ENCODE measurements at places on chromosomes 6 and 20.

GRCh38 chr6:16324606-16325225 is 86.3 kb downstream of the GMPR start:
- no peak for DNase-seq

- no peak for DNase-seq
Measured at GRCh38 chr6:25384967-25385366, 105.8 kb downstream of the CARMIL1 start.

DNA sequence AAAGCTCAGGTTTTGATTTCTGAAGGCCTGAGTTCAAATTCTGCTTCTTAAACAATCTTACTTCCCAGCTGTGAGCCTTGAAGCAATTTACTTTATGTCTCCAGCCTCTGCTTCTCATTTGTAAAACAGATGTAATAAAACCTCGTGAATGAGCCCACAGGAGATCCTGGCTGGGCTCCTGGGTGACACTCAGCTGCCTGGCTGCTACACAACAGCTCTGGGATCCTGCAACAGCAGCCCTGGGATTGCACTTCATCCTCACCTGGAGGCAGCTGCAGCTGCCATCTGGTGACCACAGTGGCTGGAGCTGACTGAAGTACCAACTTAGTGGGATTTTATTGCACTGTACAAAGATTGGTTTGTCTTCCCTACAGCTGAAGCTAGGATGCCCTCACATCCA is 98.6 kb downstream of the NDUFAF5 start:
- DNase-seq, result no peak

DNA sequence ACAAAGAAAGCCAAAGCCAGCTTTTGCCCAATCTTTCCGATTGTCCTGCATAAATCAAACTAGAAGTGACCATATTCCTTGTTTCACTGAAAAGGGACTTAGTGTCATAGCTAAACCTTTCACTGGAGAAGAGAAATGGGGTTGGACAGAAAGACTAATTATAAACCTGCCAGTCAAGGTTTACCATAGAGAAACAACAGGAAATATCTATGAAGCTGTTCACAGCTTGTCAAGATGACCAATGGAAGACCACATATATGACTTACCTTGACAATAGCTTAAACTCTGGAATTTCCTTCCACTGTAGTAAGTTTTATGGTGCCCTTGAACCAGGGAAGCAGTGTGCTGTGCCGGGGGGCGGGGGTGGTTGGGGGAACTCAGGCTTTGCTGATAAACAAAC is 107.7 kb upstream of the PHACTR1 start:
- DNase-seq, result no peak

GRCh38 chr20:33594743-33595142 is 67.4 kb upstream of the C20orf144 start:
- no peak for DNase-seq

- no peak for DNase-seq
Measured at GRCh38 chr20:36991703-36992102, 40.2 kb upstream of the SAMHD1 start.

GRCh38 chr20:1241456-1241855 is 15.6 kb downstream of the RAD21L1 start:
- no peak for DNase-seq

GRCh38 chr20:63042448-63043071 is 35.8 kb upstream of the BHLHE23 start:
- no peak for DNase-seq

GRCh38 chr6:63426844-63427243 is 107.1 kb upstream of the LGSN start:
- no peak for DNase-seq

DNA sequence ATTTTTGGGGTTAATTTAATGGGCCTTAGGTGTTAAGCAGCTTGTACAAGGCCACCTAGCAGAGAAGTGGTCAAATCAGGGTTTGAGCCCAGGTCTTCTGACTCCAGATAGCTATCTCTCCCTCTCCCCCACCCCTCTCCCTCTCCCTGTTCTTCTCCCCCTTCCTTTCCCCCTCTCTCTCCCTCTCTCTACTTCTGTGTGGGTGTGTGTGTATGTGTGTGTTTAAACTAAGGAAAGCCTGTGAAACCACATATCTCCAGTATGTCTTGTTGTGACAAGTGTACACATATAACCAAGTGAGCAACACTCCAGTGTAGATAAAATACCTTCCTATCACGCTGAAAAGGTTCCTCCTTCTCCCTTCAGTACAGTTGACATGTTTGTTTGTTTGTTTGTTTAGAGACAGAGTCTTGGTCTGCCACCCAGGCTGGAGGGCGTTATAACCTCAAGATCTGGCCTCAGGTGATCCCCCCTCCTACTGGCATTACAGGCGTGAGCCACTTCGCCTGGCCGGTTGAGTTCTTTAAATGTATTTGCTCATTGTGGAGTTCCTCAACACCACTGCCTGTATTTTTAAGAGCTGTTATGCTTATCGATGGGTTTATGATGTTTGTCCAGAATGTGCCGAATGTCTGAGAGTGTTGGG is 140.4 kb downstream of the JARID2 start:
- DNase-seq, result no peak

- no peak for DNase-seq
Measured at GRCh38 chr20:59033616-59034165, 1.6 kb upstream of the ATP5F1E start.

DNA sequence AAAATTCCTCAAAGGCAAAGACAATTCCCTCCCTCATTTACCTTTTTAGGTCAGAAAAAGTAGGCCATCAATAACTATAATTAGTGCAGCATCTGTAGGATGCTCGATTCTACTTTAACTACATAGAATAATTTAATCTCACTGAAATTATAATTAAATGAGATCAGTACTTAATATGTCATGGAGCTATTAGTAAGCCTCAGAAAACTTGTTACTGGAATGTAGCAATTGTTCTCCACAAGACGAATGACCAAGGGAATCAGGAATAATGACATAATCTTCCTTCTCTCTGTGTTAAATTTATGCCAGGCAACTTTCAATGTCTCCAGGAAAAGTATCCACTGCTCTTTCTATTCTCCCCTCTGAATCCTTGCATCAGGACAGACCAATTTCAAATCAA is 34.1 kb downstream of the SESN1 start:
- no peak for DNase-seq

- no peak for DNase-seq
Measured at GRCh38 chr20:49809803-49810359, 2.7 kb upstream of the SLC9A8 start.

DNA sequence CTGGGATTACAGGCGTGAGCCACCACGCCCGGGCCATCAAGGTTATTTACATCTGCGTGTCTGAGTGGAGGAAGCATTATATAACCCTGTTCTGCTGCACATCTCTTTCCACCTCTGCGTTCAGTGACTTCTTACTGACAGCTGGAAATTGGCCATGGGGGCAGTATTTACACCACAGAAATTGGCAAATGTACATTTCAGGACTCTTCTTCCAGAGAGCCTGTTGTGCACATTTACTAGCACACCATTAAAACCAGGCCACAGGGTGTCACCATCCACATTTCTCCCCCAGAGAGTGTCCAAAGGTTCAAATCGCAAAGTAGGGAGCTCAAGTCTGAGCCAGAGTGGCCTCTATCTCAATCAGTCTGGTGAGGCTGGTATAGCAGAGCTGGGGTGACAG is 62.9 kb upstream of the SNX9 start:
- no peak for DNase-seq

DNA sequence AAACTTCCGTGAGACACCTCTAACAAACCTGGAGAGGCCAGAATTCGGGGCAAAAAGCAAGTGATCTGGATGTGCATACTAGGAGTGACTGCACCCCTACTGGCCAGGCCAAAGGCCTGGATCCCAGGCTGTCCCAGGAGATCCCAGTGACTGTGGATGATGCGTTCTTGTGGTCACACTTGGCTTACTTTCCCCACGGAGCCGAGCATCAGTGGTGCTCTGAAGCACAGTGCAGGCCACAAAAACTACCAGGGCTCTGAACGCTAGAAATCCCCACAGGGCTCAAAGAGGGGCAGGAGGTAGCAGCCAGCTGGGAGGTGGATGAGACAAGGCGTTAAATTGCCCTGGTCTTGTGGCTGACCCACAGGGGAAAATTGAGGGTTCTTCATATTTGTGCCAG is 7.1 kb downstream of the TRIM26 start:
- DNase-seq, result no peak

- DNase-seq, result no peak
Measured at GRCh38 chr20:45470937-45471336, 1.4 kb downstream of the WFDC2 start.

All from kidney glomerular epithelial cell (primary cell).